ENCODE measurements at places on chromosomes 7 and 10.

- DNase-seq: peak; percentile 64
Observed at GRCh38 chr7:158802535-158803366, 26.6 kb downstream of the ESYT2 start.

GRCh38 chr7:50436133-50436806, 13.9 kb downstream of the FIGNL1 start:
- DNase-seq: peak; percentile 75

GRCh38 chr7:42254217-42254616, 17.2 kb upstream of the GLI3 start:
- peak; percentile 68 for DNase-seq

DNA sequence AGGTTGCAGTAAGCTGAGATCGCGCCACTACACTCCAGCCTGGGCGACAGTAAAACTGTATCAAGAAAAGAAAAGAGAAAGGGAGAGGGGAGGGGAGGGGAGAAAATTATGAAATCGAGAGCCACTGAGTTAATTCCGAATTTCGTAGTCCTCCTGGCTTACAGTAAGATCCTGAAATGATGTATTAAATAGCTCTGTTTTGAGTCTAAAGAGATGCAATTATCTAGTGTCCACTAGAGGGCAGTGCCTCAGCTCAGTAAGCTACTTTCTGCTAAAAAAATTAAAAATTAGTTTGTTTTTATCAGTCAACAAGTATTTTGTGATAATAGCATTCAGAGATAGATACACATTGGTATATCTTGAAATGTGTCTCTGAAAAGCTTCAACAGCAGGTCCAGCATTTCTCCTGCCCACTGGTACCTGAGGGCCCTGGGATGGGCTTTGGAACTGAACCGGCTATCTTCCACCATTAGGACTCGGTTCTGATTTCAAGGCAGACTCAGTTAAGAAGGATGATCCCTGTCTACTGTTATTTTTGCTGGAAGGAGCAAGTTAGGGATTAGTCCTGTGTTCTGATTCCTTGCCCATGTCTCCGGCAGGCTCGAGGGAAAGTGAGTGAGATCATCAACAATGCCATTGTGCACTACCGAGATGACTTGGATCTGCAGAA, 19.5 kb downstream of the TSPAN33 start:
- peak; percentile 51 for DNase-seq

- no peak for DNase-seq
Observed at GRCh38 chr7:116626886-116627285, 45.1 kb upstream of the MET start.

GRCh38 chr10:28375399-28376354, 72.8 kb upstream of the MPP7 start:
- peak; percentile 41 for DNase-seq

- DNase-seq: peak; percentile 84
Observed at GRCh38 chr7:47610506-47611044, 28.7 kb upstream of the TNS3 start.

GRCh38 chr7:79165225-79165624, 288.2 kb downstream of the MAGI2 start:
- DNase-seq: no peak

GRCh38 chr7:113414401-113415035, 296.2 kb upstream of the SMIM30 start:
- DNase-seq: no peak

GRCh38 chr10:1284076-1284475, 227.9 kb downstream of the WDR37 start:
- DNase-seq: no peak

- no peak for DNase-seq
Observed at GRCh38 chr7:77181734-77182133, 17.9 kb downstream of the FGL2 start.

GRCh38 chr10:90352288-90352687, 505.6 kb downstream of the HTR7 start:
- peak; percentile 11 for DNase-seq

DNA sequence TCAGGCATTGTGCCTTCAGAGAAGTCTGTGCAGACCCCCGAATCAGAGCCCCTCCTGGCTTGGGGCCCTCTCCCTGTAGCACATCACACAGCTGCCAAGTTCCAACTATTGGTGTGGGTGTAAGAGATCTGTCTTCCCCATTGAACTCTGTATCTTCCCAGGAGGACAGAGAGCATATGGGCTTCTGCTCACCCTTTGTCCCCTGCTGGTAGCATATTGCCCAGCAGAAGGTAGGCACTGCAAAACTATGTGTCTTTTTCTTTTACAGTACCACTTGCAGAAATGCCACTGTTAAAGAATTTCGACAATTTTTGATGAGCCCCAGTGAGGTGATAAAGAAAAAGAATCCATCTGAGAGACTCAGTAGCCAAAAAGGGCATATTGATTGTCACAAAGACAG, 59.6 kb downstream of the NPY start:
- DNase-seq: no peak

DNA sequence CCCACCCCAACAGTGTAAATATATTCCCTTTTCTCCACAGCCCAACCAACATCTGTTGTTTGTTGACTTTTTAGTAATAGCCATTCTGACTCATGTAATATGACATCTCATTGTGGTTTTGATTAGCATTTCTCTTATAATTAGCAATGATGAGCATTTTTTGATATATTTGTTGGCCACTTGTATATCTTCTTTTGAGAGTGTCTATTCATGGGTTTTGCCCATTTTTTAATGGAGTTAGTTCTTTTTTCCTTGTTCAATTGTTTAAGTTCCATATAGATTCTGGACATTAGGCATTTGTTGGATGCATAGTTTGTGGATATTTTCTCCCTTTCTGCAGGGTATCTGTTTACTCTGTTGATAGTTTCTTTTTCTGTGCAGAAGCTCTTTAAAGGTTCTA, 340.1 kb downstream of the NXPH1 start:
- DNase-seq: no peak

DNA sequence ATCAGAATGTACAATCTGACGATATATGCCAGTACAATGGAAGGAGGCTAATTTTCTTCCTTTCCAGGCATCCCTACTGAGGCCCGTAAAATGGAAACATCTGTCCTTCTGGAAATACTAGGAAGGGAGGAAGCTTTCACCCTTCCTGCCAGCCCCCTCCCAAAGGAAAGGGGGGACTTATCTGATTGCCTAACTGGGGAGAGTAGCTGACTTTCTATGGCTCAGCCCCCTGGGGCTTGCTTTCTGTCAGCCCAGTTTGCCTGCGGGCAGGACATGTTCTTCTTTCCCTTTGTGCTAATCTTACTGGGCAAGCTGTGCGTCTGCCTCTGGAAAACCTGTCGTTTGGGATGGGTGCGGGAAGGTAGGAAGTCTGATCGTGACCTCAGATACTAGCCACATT, 508.9 kb downstream of the SUGCT start:
- no peak for DNase-seq

GRCh38 chr10:11705722-11706121, 36.5 kb upstream of the ECHDC3 start:
- DNase-seq: no peak

GRCh38 chr10:79038841-79039201, 29.9 kb upstream of the ZMIZ1 start:
- DNase-seq: peak; percentile 37

- peak; percentile 87 for DNase-seq
Observed at GRCh38 chr10:101061624-101062231, at the start of gene KAZALD1. Gene KAZALD1, plus strand, starts transcription at chr10:101061989. Its CDS starts 604 bp downstream, at chr10:101062593.

GRCh38 chr10:35517431-35518181, 87.5 kb upstream of the GJD4 start:
- peak; percentile 9 for DNase-seq

DNA sequence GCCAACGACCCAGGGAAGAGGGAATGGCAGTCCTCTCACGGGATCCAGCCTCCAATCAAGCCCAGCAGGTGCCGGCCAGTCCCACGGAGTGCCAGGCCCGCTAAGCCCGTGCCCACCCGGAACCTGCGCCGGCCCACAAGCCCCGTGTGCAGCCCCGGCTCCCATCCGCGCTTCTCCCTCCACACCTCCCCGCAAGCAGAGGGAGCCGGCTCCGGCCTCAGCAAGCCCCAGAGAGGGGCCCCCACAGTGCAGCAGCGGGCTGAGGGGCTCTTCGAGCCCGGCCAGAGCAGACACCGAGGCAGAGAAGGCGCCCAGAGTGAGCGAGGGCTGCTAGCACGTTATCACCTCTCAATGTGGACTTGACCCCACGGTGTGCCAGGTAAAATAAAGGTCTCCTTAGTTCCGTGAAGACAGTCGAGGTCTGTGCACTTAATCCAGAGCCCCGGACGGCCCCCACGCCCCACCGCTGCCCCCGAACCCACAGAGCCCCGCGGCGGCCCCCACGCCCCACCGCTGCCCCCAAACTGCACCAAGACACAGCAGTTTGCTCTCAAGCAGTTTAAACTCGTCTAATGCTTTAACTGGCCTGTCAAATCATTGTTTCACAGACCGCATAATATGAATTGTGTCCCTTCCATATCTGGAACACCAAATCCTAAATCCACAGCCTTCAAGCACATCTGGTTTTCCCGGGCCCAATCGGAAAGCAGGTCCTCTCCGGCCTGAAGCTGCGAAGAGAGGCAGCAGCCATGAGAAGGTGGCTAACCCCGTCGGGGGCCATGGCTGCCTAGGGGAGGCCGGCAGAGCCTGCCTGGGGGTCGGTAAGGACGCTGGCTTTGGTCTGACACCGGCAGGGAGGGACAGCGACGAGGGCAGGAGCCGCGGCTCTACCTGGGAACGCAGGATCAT, 307.8 kb downstream of the PTPRN2 start:
- DNase-seq: no peak

DNA sequence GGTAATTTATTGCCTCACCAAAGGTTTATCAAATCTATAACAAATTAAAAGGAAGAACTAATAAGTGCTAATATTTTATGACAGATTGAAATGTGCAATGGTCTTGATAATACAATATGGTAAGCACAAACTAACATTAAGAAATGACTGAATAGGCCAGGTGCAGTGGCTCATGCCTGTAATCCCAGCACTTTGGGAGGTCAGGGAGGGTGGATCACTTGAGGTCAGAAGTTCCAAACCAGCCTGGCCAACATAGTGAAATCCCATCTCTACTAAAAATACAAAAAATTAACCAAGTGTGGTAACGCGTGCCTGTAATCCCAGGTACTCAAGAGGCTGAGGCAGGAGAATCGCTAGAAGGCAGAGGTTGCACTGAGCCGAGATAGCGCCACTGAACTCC, 3.5 kb downstream of the MTPAP start:
- no peak for DNase-seq

DNA sequence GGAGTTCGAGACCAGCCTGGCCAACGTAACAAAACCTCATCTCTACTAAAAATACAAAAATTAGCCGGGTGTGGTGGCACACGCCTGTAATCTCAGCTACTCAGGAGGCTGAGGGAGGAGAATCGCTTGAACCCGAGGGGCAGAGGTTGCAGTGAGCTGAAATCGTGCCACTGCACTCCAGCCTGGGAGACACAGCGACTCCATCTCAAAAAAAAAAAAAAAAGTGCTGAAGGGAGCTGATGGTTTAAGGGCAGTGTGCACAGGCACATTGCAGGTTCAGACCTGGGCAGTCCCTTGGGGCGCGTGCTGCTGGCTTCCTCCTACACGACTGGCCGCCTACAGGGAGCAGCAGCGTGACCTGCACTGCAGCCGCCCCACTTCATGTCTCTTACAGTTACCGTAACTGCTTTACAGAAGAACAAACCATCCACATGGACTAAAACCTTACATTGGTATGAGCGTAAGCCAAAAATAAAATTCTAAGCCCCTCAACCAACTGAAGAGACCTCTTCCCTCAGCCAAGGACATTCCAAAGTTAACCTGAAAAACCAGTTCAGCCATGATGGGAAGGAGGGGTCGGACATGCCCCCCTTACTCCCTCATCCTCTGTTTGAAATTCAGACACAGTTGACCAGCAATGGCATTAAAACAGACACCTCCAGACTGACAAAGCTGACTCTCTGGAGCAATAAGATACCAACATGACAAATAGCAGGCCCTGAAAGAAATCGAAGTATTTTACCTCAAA, 262.2 kb downstream of the ZMYND11 start:
- no peak for DNase-seq

GRCh38 chr7:139687980-139688632, 89.7 kb downstream of the HIPK2 start:
- DNase-seq: peak; percentile 44

GRCh38 chr7:12674861-12675260, 12.6 kb upstream of the ARL4A start:
- no peak for DNase-seq
